ENCODE measurements at places on chromosomes 16 and 17.

- DNase-seq, result peak; percentile 36
These were observed 947 bp downstream of the SLC7A6OS start for GRCh38 chr16:68309799-68310198.

- DNase-seq, result no peak
These were observed 1.0 kb downstream of the MGRN1 start for GRCh38 chr16:4625560-4626159.

- DNase-seq, result no peak
These were observed 40.4 kb upstream of the DNAJA2 start for GRCh38 chr16:47013910-47014309.

DNA sequence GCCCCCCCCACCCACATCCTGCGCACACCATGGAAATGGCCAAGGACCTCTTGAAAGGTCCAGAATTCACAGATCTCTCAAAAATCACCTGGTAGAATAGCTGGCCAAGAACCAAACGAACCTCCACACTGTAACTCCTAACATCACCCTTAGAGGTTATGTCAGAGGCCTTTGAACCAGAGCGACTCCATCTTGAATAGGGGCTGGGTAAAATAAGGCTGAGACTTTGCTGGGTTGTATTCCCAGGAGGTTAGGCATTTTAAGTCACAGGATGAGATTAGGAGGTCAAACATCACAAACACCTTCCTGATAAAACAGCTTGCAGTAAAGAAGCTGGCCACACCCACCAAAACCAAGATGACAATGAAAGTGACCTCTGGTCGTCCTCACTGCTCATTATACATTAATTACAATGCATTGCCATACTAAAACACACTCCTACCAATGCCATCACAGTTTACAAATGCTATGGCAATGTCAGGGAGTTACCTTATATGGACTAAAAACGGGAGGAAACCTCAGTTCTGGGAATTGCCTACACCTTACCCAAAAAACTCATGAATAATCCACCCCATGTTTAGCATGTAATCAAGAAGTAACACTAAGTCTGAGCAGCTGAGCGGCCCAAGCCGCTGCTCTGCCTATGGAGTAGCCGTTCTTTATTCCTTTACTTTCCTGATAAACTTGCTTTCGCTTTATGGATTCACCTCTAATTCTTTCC lies 34.8 kb downstream of the SYCE1L start:
- DNase-seq, result no peak

DNA sequence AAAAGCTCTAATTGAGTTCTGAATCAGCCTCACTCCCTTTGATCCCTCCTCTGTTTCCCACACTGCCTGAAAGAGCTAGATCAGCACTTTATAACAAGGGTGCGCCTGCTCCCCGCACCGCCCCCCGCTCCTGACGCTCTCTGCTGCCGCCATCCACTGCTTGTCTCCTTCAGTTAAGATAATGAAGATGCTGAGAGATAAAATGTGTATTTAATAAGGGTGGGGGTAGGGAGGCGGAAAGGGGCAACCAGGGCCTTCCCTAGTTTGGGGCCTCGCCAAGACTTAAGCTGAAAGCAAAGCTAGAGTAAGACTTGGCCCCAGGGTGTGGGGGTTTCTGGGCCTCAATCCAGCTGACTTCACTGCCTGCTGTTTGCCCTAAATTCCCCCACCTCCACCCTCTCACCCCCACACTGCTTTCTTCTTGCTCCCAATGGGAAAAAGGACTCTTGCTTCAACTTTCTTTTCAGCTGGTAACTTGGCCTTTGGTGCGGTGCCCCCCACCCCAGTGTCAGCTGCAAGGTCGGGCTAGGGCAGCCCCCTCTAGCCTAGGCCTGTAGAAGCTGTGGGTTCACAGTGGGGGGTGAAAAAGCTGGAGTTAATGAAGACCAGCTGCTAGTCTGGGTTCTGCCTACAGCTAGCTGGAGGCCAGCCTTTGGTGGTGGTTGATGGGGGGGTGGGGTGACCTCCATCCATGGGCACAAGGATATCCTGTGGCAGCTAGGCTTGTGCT lies 1.8 kb upstream of the RARA start:
- peak; percentile 31 for DNase-seq

GRCh38 chr17:30354701-30355100 lies 20.8 kb upstream of the TMIGD1 start:
- DNase-seq, result no peak

- DNase-seq, result no peak
These were observed 2.7 kb downstream of the CNTNAP1 start for GRCh38 chr17:42684929-42685556.

DNA sequence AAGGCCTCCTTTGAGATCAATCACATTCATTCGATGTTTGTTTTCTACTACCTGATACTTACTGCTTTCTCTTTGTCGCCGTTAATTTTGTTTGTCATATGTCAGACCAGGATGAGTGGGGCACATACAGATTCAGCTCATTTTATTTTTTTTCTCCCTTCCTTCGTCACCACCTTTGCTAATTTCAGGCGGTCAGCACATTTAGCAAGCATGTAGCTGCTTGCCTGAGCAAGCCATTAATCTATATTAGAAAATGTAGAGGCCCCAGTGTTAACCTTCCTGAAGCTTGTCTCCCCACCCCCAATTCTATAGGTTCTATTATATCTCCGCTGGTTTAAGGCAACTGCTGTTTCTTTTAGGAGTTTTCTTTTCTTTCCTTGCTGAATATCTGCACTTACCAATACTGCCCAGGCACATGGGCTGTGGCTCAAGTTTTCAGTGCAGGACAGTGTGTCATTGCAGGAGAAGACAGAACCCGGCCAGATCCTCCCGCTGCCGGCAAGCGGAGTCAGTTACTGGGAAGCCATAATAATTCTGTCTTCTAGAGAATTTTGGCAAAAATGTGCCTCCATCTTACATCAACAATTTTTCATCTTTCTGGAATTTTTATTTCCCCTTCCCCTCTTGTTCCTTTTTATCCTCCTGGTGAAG lies 714.3 kb downstream of the WWOX start:
- DNase-seq, result no peak

DNA sequence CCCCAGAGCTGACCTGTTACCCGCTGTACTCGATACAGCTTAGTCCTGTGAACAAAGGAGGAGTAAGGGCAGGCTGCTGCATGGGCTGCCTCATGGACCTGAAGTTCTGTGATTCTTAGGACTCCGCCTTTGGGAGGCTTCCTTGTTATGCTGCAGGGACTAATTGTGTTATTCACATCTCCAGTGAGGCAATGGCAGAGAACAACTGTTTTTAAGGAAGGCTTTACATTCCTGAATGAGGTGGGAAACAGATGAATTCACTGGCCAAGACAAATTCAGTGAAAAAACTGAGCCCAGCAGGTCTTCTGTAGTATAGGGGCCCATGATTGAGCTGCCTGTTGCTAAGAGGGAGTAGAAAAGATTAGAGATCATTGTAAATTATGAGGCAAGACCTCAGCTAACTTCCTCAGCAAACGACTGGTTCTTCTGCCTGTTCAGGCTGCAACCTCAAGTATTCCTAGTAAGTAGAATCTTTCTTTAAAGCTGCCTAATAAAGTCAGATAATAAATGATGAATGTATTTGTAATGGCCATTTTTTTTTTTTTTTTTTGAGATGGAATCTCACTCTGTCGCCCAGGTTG lies 26.3 kb downstream of the ADORA2B start:
- DNase-seq, result no peak

DNA sequence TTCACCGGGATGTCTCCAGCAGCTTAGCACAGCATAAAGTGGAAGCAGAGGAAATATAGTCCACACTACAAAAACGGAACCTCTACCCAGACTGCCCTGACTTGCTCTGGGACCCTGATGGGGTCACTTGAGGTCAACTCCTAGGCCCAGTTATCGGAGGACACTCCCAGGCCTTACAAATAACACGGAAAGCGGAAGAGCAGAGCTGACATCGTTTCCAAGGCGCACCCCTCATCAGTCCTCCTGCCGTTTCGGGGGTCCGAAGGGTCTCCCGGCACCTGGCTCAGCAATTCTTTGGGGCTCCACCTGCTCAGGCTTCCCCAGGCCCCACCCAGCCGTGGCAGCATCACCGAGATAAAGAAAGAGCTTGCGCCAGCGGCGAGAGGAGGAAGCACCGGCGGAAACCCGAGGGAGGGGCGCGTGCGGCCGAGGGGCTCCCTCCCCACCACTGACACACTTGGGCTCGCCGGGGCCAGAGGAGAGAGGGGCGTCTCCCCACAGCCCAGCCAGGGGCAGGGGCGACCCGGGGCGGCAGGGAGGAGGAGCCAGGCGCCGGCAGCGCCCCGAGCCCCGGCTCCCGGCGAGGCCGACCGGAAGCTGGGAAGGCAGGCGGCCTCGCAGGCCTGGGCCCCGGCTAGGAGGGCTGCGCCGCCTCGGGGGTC lies 727 bp downstream of the CORO7 start:
- DNase-seq, result peak; percentile 86

DNA sequence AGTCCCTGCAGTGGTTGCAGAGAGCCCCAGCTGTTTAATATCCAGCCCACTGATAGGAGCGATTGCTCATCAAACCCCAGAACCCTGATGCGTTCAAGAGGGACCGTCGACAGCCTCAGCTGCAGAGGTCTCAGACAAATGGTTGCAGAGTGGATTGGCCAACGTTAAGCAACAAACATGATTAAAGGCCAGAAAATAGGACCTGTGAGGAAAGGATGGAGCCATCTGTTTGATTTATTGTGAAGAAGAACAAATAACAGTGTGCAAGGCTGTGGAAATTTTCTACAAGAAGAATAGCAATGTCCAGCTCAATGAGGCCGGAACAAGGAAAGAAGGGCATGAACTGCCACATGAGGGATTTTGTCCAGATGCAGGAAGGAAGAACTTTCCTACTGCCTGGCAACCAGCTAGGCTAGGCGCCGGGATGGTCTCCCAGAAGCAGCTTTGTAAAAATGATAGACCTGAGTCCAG lies 138.4 kb upstream of the DNAH9 start:
- DNase-seq, result no peak

- no peak for DNase-seq
These were observed 136.0 kb upstream of the IRX3 start for GRCh38 chr16:54422569-54422978.

GRCh38 chr16:57469046-57469445 lies 6.6 kb downstream of the POLR2C start:
- DNase-seq, result no peak

DNA sequence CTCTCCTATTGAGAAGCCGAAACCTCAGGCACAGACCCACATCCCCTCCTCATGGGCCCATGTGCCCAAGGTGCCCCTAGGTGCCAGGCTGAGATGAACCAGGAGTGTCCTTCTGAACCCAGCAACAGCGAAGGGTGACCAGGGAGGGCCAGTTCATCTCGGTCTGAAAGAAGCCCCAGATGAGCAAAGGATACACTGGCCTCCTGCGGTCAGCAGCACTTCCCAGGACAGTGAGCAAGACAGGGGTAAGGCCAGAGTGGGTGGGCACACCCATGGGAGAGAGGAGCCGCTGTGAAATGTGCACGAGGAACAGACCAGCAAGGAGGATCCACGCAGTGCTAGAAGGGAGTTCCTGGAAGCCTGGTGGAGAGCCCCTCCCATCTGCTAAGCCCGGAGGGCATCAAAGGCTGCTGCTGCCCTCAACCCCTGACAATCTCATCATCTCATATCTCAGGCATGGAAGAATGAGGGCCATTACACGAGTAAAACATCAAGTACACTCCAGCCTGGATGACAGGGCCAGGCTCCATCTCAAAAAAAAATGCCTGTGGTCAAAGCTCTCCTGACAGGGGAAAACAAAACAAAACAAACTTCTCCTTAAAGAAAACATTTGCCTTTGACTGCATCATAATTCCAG lies 3.3 kb upstream of the HBZ start:
- no peak for DNase-seq

GRCh38 chr17:65848751-65849150 lies 287.3 kb upstream of the AXIN2 start:
- DNase-seq, result no peak

GRCh38 chr17:13204607-13205237 lies 186.9 kb upstream of the ELAC2 start:
- DNase-seq, result no peak

DNA sequence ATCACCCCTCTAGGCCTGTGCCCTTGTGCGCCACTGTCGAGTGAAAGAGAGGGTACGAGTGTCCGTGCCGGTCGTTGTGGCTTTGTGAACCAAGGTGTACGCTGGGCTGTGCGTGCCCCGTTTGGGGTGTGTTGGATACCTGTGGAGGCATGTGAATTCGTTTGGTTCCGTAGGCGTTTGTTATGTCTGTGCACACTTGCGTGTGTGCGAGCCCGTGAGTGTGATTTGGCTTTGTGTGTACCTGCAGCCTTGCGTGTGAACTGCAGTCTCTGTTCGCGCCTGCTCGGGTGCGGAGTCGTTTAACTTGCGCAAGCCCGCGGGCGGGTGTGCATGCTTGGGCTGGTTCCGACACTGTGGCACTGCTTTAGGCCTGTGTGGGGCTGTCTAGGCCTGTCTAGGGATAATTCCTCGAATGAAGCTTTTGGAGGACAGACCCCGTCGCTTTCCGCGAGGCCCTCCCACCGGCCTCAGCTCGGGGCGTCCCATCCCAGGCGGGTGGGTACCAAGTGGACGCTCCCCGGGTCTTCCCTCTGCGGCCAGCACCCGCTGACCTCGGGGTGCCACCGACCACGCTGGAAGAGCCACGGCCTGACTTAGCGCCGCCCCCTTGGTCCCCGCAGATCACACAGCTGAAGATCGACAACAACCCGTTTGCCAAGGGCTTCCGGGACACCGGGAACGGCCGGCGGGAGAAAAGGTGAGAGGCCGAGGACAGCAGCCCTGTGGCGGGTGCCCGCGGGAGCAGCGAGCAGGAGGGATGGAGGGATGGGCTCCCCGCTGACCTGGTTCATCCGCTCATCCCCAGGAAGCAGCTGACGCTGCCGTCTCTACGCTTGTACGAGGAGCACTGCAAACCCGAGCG lies 4.4 kb downstream of the TBX2 start:
- DNase-seq, result no peak

DNA sequence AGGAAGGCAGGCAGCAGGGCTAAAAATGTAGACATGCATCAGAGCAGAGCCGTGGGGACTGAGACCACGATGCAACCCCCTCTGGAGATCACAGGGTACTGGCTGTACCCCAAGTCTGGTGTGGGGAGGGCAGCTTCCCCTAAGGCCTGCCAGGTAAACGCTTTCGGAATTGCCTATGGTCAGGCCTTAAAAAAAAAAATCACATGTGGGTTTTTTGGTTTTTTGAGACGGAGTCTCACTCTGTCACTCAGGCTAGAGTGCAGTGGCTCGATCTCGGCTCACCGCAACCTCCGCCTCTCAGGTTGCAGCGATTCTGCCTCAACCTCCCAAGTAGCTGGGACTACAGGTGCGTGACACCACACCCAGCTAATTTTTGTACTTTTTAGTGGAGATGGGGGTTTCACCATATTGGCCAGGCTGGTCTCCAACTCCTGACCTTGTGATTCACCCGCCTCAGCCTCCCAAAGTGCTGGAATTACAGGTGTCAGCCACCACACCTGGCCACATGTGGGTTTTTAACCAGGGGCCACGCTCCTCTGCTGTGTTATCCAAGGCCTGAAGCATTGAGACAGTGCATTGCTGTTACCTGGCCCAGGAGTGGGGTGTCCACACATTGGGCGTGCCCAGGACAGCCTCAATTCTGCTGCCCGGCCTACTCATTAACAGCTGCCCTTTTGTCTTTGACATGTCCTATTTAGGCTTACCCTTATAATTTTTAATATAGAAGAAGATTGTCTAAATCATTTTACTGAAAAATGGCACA lies 50.4 kb downstream of the LITAF start:
- DNase-seq, result no peak
